ENCODE measurements at places on chromosomes 13 and 19.

- DNase-seq, result no peak
These were observed 3.3 kb downstream of the AP1M1 start for GRCh38 chr19:16201011-16201391.

GRCh38 chr13:80979035-80979641 is 638.2 kb upstream of the SPRY2 start:
- no peak for DNase-seq

DNA sequence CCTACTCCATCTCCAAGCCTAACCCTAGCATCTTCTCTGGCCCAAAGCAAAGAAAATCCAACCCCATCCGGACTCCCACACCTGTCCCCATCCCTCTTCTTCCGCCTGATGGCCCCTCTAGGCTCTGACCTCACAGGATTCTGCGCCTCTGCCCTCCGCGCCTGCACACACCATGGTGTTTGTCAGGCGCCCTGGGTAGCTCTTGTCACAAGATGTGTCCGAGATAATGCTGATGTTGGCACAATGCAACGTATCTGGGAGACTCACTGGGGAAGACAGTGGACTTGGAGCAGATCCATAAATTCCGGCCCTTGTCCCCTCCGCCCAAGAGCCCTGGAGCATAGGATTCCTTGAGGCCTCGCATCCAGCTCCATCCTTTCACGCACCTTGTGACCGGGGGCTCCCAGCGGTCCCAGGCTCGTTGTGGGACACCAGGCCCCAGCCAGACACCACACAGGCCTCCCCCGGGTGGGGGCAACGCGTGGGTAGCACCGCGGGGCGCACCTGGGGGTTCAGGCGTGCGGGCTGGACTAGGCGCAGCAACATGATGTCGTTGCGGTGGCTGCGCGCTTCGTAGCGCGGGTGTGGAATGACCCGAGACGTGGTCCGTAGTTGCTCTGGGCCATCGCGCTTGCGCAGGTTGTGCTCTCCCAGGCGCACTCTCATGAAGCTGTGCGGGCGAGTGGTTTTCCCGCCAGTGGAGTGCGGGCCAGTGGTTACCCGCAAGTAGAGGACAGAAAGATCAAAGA is 3.1 kb upstream of the KLK1 start:
- no peak for DNase-seq

DNA sequence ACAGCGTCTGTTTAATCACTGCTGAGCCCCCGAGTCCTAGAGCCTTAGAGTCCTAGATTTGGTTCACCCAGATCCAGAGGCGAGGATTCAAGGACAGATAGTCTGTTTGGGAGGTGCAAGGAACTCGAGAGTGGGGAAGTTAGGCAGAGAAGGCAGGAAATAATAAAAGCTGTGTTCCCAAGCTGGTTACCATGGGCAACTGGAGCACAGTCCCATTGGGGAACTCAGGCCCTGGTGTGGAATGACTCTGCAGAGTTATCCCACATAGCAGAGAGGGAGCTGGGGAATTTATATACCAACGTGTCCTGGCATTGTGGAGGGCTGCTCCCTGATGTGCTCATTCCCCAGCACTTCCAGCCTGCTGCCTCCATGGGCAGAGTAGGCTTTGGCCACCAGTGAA is 9.7 kb downstream of the IGSF23 start:
- DNase-seq, result no peak

DNA sequence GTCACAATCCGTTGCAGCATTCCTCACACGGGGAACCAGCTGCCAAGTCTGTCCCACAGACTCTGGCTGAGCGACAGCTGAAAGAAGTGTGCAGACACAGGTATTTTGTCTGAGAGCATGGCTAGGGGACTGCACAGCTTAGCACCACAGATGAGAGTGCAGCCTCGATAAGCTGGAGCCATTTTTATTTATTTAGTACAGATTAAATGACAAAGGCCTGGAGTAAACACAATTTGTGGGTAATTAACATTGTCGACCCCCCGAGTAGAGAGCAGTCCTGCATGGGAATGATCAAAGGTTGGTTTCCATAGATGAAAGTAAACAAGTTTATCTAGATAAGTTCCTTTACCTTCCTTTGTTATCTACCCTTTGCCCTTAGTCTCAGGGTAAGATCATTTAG is 836.2 kb downstream of the DACH1 start:
- DNase-seq, result no peak

DNA sequence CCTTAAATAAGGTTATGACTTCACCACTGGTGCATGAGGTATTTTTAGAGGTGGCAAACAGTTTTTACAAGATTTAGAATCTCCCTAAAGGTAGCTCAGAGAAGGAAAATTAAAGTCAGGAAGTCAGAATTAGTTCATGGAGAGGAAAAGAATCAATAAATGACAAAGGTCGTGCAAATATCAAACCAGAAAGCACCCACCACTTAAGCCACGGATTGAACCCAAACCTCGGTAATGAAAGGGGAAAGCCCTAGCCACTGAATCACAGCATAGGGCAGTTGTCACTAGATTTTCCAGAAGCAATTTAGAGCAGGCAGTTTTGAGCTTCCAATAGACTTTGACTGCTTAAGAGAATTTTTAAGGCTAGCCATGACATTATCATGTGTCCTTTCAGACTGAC is 1590.4 kb downstream of the SLITRK1 start:
- DNase-seq, result no peak

DNA sequence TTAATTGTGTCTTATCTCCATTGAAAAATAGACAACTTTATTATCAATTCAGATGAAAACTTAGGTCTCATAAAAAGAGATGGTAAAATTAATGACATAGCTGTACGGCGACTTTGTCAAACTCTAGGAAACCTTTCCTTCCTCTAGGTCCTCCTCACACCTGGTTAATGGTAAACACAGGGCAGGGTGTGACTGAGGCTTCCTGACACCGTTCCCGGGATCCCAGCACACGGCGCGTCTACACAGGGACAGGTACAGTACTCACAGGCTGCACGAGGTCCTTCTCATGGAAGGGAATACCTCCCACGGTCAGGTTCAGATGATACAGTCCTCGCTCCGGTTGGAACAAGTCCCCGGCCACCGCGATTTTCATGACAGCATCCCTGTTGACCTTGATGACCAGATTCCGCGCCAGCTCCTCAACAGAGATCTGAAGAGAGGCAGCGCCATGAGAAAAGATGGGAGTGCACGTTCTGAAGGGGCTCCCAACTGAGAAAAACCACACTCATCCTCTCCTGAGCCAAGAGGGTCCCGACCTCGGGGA is 35.5 kb downstream of the GAS6 start:
- DNase-seq, result no peak

GRCh38 chr13:25186187-25186586 is 14.1 kb upstream of the AMER2 start:
- DNase-seq, result no peak

- DNase-seq, result no peak
These were observed 425.9 kb downstream of the SLITRK6 start for GRCh38 chr13:85373322-85373721.

- DNase-seq, result no peak
These were observed 24.3 kb downstream of the PDS5B start for GRCh38 chr13:32610538-32610937.

DNA sequence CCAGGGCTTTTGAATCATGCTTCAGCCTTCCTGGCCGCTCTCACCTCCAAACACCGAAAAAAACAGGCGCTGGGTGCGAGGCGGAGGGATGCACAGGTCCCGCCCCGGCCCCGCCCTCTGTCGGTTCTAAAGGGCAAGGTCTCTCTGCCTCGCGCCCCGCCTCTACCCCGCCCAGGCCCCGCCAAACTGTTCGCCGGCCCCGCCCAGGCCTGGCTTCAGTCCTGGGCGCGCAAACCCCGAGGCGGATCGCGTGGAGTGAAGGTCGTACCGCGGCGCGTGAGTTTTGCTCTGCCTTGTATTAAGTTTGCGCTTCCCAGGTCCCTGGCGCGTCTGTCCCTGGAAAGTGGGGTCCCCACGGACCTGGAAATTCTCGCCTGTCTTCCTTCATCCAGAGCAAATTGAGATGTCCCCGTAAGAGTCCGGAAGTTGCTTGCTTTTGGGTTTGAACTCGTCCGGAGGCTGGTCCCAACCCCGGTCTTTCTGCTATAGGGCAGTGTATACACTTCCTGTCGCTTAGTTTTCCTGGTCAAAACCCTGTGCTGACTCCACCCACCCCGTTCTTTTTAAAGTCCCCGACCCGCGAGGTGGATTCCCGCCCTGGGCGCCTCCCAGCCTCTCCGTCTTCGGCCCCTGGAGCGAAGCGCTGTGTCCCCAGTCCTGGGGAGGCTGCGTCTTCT is 8.4 kb downstream of the ZNF808 start:
- DNase-seq, result peak; percentile 97

GRCh38 chr13:24249624-24250023 is 59.8 kb upstream of the C1QTNF9 start:
- no peak for DNase-seq

DNA sequence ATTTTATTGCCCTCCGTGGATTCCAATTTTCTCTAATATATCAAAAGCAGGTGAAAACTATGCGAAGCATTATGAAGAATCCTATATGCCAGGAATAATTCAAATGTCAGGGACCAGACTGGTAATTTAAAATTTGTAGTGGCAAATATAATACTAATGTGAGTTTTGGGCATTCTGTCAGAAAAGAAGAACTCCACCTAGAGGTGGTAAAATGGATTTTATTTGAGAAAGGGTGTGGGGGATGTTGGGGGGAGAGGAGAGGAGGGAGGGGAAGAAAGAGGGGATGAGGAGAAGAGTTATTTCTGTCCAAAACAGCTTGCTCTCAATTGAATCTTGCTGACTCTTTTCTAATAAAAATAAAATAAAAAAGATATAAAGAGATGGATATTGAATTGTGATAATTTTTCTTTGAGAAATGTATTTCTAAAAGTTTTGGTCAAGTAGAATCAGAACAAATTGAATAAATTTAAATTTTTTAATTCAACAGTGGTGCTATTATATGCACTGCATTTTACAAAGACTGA is 929.3 kb upstream of the SLITRK5 start:
- DNase-seq, result no peak

GRCh38 chr19:45152504-45153338 is 8.1 kb downstream of the NKPD1 start:
- peak; percentile 78 for DNase-seq

DNA sequence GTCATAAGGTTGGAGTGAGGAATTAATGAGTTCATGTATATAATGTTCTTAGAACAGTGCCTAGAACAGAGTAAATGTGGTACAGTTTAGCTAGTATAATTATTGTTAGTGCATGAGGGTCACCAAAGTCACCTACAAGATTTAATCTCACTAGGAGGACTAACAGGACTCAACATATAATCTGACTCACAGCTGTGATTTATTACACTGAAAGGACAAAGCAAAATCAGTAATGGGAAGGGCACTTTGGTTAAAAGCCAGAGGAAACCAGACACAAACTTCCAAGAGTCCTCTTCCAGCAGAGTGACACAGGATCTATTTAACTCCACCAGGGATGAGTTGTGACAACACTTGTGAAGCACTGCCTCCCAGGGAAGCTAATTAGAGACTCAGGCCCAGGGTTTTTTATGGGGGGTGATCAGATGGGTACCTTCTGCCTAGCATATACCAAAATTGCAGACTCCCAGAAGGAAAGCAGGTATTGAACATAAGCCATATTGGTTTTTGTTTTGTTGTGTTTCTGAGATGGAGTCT is 341.2 kb upstream of the DACH1 start:
- no peak for DNase-seq

DNA sequence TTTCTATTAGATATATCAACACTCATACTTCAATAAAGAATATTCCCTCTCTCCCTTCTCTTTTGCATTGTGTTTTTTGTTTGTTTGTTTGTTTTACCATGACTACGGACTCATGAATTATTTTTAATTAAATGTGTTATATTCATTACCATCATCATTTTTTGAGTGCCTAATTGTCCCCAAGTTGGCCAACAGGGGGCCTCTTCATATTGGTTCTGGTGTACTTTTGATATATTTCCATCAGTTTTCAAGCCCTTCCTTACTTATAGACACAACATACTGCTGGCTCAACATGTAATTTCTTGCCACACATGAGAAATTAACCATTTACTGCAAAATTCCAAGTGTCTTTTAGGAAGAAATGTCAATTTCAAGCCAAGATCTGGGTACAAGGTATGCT is 54.5 kb upstream of the GPC6 start:
- DNase-seq, result no peak

DNA sequence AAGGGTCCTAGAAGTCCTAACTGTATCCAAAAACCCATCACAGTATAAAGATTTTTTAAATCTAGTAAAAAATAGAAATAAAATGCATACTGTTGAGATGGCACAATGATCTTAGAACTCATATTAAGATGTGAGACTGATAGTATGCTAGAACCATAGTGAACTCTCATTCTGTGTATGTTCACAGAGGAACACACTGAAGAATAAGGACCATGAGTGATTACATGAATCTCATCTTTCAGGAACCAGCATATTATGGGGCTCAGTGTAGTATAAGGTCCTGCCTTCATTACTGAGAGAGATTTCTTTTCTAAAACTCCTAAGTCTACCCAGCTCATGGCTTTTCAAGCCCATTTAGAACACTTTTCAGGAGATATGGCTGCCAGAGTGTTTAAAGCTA is 59.8 kb upstream of the RFC3 start:
- DNase-seq, result no peak

- no peak for DNase-seq
These were observed 27.4 kb upstream of the PSPC1 start for GRCh38 chr13:19810151-19810550.

- no peak for DNase-seq
These were observed 100.9 kb downstream of the NDFIP2 start for GRCh38 chr13:79581870-79582315.

- DNase-seq, result no peak
These were observed 555 bp downstream of the NR2C2AP start for GRCh38 chr19:19202707-19203011.

GRCh38 chr13:24263632-24264031 is 45.7 kb upstream of the C1QTNF9 start:
- DNase-seq, result no peak

- DNase-seq, result no peak
These were observed 176.8 kb downstream of the ZNF737 start for GRCh38 chr19:20388706-20389225.

DNA sequence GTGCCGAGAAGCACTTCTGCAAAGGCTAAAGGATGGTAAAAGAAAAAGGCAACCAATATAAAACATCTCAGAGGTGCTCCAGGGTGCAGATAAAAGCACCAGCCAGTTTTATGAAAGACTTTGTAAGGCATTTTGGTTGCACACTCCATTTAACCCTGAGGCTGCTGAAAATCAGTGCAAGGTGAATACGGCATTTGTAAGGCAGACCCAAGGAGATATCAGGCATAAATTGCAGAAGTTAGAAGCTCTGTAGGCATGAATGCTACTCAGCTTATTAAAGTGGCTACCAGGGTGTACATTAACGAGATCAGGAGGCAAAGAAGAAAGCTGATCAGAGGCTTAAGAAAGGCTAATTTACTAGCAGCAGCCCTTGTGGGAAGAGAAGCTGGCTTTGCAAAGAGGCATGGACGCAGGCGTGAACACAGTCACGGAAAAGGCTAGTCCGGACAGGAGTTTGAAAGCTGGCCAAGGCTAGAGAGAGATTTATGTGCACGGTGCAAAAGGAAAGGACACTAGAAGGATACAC is 99.6 kb downstream of the ZNF429 start:
- no peak for DNase-seq

Measured in activated effector memory CD4-positive, alpha-beta T cell treated with anti-CD3 and anti-CD28 coated beads, Interleukin-2, amount 50 U/mL, for 16 hours (primary cell).